ENCODE measurements at places on chromosomes 2 and 18.

GRCh38 chr2:89841476-89841840 lies 1150.0 kb downstream of the RPIA start:
- no peak for DNase-seq

DNA sequence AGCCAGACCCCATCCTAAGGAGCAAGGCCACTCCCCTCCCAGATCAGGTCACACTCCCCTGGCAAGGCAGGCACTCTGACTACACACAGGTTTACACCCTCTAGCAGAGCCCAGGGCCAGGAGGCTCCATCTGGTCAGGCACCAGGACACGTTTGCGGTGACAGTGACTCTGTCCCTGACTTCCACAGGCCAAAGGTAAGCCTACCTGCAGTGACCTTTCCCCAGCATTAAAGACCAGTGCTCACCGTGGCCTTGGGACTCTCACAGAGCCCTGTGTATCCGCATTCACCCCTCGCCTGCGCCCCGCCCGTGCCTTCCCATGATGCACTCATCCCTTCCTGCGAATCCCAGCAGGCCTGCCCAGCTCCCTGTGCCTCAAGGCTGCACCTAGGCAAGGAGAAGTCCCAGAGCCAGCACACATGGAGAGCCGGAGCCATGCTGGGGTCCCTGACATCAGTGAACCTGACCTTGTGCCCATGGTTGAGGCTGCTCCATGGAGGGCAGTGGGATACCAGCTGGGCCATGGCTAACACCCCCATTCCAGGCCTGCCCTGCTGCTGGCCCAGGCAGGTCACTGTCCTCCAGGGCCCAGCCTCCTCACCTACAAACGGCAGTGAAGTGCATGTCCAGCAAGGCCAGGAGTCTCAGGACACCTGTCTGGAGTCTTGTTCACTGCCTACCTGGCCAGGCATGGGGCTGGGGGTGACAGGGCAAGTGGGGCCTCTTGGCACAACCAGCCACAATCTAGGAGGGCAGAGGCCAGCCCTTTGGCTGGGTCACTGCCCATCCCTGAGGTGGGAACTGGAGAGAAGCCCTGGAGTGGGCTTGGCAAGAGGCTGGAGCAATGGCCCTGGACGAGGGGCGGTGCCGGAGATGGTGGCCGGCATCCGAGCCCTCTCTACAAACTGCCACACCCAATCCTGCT lies 3.0 kb downstream of the NEURL3 start:
- DNase-seq = no peak

DNA sequence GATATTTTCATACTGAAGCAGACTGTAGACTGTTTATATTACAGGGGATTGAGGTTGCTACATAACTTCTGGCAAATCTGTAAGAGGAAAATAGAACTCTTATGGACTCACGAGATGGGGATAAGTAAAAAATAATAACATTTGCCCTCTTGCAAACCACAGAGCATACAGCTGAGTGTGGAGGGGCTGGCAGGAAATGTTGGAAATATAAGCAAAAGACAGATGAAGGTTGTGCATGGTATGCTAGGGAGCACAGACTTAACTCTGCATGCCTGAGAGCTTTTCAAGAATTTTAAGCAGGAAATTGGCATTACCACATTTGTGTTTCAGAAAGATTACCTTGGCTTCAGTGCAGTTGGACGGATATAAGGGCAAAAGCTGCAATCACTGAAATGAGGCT lies 411.1 kb downstream of the RAD51AP2 start:
- no peak for DNase-seq

- no peak for DNase-seq
Measured at GRCh38 chr2:68345129-68345875, 19.8 kb upstream of the PLEK start.

- no peak for DNase-seq
Measured at GRCh38 chr2:98568161-98568956, 40.0 kb downstream of the COA5 start.

DNA sequence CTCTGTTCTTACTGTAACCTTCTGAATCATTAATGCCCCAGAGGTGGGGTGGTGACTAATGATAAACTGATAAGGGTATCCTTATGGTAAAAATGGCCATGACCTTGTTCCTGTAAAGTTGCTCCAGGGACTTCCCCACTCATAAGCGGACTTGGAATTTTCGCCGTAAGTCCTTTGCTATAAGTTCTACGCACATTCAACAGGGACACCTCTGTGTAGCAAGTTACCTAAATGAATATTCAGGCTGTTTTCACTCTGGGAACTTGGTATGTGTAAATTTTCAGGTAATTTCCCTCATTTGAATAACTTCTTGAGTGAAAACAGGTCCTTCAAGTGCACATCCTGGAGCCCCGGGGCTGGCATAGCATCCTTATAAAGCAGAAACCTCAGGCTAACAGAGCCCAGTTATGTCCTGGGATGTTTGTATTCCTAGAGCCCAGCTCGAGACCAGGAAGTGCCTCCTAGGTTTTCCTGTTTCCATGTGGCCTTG lies 9.4 kb upstream of the AGFG1 start:
- DNase-seq = no peak

- no peak for DNase-seq
Measured at GRCh38 chr2:233223059-233223894, 28.2 kb upstream of the ATG16L1 start.

DNA sequence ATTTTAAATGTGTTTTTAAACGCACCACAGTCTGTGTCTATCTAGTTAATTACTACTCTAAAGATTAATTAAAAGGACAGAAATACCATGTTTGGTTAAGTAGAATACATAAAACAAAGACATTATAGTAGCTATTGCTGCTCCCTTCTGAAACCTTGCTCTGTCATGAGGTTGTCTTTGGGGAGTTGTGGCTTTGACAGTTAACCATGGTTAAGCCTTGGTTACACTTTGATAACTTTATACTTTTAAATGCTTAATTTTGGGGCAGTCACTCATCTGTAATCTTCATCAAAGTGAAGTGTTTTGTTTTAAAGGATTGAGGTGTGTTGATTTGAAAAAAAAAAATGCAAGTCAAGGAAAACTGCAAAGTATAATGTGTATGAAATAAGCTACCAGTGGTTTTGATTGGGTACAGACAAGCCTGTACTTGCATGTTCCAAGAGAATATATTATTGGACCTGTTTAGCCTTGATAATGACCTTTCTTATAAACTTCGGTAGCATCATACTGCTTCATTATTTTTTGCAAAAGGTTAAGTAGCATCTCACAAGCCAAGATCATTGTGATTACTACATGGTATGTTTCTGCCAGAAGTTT lies 29.8 kb upstream of the TBR1 start:
- no peak for DNase-seq

DNA sequence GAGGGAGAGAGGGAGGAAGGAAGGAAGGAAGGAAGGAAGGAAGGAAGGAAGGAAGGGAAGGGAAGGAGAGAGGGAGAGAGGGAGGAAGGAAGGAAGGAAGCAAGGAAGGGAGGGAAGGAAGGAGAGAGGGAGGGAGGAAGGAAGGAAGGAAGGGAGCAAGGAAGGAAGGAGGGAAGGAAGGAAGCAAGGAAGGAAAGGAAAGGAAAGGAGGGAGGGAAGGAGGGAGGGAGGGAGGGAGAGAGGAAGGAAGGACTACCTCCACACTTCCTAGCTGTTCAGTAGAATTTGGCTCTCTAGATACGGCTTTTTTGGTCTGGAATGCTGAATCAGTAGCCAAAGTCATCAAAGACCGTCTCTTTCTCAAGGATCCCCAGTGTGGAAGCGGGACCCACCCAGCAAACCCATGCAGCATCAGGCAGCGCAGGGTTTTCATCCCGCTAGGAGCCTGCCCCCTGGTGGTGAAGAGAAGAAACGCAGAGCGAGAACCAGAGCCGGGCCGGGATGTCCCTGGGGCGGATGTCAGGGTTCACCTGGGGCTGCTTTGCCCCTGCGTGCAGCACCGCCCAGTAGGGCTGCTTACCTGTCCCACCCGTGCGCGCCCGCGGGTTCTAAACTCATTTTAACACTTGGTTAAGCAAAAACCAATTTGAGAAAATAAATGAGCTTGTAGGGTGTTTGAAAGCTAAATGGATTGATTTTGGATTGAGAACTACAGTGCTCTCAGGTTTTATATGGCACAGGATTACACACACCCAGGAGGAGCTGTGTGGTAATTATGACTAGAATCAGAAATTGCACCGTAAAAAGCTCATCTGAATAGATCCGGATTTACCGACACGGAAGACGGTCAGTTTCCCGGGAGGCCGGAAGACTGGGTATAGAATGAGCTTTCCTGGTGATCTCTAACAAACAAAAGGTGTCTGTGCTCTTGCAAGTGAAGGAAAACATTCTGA lies 48.1 kb upstream of the ARL4C start:
- peak; percentile 47 for DNase-seq

DNA sequence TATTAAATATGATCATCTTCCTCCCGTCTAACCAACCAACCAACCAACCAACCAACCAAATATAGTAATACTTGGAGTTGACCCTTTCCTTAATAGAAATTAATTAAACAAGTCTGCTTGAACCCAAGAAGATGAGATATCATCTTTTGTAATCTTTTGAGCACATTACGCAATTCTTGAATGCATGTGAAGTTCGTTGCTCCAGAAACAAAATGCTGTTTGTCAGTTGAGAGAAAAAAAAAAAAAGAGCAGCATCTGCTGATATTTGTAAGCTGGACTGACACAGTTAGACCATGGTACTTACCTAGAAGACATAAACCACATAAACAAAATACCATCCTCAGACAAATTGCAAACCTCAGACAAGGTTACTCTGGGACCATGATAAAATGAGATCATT lies 9.2 kb upstream of the SERPINB2 start:
- DNase-seq = no peak

DNA sequence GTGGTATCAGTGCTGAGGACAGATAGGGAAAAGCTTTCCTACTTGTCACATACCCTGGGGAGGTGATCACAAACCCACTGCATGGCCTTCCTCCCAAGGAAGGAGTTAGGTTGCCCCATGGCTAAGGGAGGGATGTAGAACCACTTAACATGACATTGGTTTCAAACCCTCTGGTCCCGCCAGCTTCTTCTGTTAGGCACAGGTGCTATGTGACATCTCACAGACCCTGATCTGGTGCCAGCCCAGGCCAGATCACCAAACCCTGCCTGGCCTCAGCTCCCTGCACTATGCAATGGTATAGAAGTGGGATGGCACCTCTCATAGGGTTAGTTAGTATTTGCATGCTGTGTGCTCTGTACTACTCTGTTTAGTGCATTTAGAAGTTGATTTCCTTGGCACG lies 58.0 kb downstream of the TCF7L1 start:
- no peak for DNase-seq

GRCh38 chr2:230459216-230459615 lies 43.2 kb downstream of the SP100 start:
- no peak for DNase-seq

- no peak for DNase-seq
Measured at GRCh38 chr18:51980101-51980500, 359.9 kb upstream of the DCC start.

DNA sequence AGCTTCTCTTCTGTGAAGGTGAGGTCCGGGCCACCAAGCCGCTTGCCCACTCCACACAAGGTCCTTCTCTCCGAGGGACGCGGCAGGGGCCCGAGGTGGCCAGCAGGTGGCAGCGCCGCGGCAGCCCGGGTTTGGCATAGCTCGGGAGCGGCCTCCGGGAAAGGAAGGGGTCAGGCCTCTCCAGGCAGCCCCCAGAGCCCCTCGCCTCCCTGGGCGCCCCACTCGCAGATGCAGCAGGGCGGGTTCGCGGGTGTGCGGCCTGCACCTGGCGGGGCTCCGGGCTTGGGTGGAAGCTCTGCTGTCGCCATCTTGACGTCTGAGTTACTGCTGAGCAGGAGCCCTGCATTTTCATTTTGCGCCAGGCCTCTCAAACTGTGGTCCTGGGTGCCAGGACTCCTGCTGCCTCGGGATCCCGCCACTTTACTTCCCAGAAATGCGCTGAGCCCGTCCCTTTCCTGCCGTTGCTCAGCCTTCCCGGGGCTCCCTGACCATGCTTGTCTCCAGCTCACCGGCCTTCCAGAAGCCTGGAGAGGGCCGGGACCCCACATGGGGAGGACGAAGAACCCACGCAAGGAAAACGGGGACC lies 18.6 kb upstream of the NCL start:
- peak; percentile 66 for DNase-seq

DNA sequence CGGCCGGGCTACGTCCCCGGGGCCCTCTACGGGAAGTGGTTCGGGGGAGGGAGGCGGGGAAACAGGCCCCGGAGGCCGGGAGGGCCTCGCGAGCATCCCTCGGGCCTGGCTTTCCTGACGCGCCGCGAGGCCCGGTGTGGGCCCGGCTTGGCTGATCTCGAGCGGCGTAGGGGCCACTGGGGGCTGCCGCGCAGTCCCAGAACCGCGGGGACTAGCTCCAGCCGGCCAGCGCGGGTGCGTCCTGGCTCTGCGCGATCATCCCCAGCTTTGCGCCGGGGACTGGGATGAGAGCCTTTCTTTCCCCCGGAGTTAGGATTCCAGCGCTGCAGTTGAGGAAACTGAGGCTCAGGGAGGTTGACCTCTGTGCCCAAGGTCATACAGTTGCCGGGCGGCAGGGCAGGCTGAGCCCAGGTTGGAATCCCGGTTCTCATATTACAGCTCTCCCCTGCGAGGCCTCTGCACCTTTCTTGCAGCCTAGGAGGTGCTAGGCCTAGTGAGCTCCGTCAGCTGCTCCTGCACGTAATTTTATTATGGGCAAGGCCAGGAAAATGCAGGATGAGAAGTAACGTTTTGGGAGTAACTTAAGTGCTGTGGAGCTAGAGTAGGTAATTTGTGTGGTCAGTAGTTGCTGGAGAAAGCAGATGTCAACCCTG lies 501 bp downstream of the LPIN1 start:
- DNase-seq = no peak

- no peak for DNase-seq
Measured at GRCh38 chr2:140308706-140309105, 1528.5 kb upstream of the NXPH2 start.

GRCh38 chr18:51541230-51541629 lies 343.7 kb upstream of the MEX3C start:
- no peak for DNase-seq

GRCh38 chr18:69737851-69738250 lies 209.8 kb downstream of the CD226 start:
- DNase-seq = no peak

- no peak for DNase-seq
Measured at GRCh38 chr18:26448714-26449159, 99.6 kb downstream of the KCTD1 start.

GRCh38 chr2:38315707-38316333 lies 61.3 kb downstream of the ATL2 start:
- DNase-seq = no peak

DNA sequence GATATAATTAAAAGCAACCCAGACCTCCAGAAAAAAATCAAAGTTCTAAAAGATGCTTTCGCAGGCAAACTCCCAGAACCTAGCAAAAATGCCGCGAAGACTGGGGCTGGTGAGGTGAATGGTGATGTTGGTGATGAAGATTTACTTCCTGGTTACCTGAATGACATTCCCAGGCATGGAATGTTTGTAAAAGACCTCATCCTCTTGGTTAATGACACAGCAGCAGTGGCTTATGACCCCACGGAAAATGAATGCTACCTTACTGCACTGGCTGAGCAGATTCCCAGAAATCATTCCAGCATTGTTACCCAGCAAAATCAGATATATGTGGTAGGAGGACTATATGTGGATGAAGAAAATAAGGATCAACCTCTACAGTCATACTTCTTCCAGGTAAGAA lies 994 bp downstream of the KLHL41 start:
- no peak for DNase-seq
